A549 treated with DMSO at 1 μM for 4 hours (cell line): ENCODE measurements at places on chromosomes 5 and 9. TPM values are rescaled to one million over a fixed set of nuclear protein-coding genes. Genes with fewer than 3 reads are reported as not detected.

ZDHHC11B gene
- 0.92 to 1.5 TPM (median 1.1 TPM) in 5 replicates for total RNA-seq

DOCK2 gene
- 2.5 to 4.4 TPM (median 3.4 TPM) in 5 replicates for total RNA-seq

ZNF454 gene
- total RNA-seq, result not detected in 5 replicates

ZFAND5 gene
- 136 to 180 TPM (median 163 TPM) in 5 replicates for total RNA-seq

ACTBL2 gene
- total RNA-seq, result 0.02 to 0.09 TPM (median 0.06 TPM) in 5 replicates

SPATA31C1 gene
- total RNA-seq, result not detected in 5 replicates

BTNL8 gene
- not detected in 5 replicates for total RNA-seq

PTPN3 gene
- total RNA-seq, result 13.5 to 18.5 TPM (median 16.0 TPM) in 5 replicates

PTGES gene
- 91.3 to 105 TPM (median 100 TPM) in 5 replicates for total RNA-seq

CCDC152 gene
- total RNA-seq, result not detected in 5 replicates

IFNA13 gene
- not detected in 5 replicates for total RNA-seq

CEP72 gene
- total RNA-seq, result 8.8 to 11.1 TPM (median 10.9 TPM) in 5 replicates
